ENCODE measurements at places on chromosomes 5 and 9.
A peak's percentile ranks its signal among the peaks of the same experiment; 100 is the strongest.

GRCh38 chr5:90807496-90807895, 248.9 kb downstream of the ADGRV1 start:
- H3K27ac ChIP-seq, result no peak overlapping the region
- peaks cover 3% of the 10 kb centered on the region for H3K4me1 ChIP-seq
- H3K36me3 ChIP-seq, result no peaks in the 10 kb centered on the region
- H3K4me3 ChIP-seq, result no peak overlapping the region

GRCh38 chr5:178797101-178797521, 62.6 kb upstream of the ZNF354B start:
- peaks cover 7% of the 10 kb centered on the region for H3K27me3 ChIP-seq
- no peak overlapping the region for H3K4me3 ChIP-seq
- H3K36me3 ChIP-seq, result peaks cover 21% of the 10 kb centered on the region
- no peaks in the 10 kb centered on the region for H3K4me1 ChIP-seq
- no peak overlapping the region for H3K27ac ChIP-seq

DNA sequence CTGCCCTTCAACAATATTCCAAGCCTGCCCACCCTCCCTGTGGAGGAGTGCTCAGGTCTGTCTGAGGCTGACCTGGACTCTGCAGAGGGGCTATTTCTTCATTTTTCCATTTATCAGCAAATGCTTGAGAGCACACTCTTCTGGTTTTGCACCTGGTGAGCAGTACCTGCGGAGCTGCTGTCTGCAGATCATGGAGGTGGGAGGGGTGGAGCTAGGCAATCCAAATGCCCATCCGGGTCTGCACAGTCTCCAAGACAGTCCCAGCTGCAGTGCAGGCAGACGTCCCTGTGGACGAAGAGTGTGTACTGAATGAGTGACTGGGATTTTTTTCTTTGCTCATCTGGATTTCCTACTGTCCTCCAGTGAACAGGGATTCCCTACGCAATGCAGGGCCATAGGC, 239.8 kb downstream of the IRX2 start:
- peaks cover 10% of the 10 kb centered on the region for H3K27me3 ChIP-seq
- no peak overlapping the region for H3K4me3 ChIP-seq
- DNase-seq, result no peak
- peaks cover 4% of the 10 kb centered on the region for H3K36me3 ChIP-seq

DNA sequence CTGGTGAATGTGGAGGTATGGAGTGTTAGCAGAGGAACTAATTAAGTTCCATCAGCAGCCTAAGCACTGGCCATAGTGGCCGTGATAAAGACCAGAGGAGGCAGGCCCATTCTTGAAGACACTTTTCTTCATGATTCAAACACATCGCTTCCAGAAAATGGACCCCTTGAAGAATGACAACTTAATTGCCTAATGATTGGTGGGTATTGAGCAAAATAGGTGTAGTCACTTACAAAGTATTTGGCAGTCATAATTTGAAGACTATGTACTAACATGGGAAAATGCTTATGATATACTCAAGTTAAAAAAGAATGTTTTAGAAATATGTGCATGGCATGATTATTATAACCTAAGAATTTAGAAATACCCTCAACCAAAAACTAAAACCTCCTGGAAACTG, 44.8 kb downstream of the MEGF10 start:
- H3K27ac ChIP-seq, result no peak overlapping the region
- H3K4me1 ChIP-seq, result no peaks in the 10 kb centered on the region
- H3K27me3 ChIP-seq, result no peaks in the 10 kb centered on the region
- H3K4me3 ChIP-seq, result no peak overlapping the region
- H3K36me3 ChIP-seq, result no peaks in the 10 kb centered on the region

DNA sequence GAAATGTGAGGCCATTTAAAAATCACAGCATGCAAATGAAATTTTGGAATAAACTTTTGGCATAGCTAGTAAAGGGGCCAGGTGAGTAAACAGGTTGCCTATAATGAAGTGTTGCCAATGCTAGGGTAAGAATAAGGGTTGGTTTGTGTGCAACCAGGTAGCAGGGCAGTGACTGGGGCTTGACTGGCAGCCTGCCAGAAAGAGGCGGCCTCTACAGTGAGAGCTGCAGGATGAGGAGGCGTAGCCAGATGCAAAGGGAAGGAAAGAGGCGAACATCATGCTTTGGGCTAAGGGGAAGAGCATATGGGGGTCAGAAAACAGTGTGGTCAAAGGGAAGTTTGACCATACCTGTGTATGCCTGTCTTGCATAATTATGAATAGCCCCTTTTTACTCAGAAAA, 70.6 kb downstream of the MAST4 start:
- H3K4me1 ChIP-seq, result no peaks in the 10 kb centered on the region
- no peak overlapping the region for H3K27ac ChIP-seq
- DNase-seq, result no peak
- H3K27me3 ChIP-seq, result peaks cover 6% of the 10 kb centered on the region

DNA sequence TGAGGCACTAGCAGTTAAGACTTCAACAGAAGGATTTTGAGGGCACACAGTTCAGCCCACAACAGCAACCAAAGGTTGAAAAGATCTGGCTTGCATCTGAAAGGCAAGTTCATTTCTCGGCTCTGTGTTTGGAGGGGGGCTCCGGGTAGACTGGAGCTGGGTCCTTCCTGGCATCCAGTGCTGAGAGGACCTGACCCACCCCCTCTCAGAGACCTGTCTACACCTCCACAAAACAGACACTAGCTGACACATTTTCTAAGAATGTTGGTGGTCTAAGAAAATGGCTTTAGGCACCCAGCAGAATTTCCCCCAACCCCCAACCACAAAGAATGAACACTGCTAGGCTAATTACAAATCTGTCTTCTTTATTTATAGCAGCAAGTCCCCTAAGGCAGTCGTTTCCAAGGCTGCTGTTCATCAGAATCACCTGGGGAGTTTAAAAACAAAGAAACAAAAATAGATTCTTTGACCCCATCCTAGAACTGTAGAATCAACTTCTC, 6.2 kb upstream of the PTCH1 start:
- no peak for DNase-seq
- no peak overlapping the region for H3K4me3 ChIP-seq
- H3K4me1 ChIP-seq, result peaks cover 3% of the 10 kb centered on the region

- no peak overlapping the region for H3K4me3 ChIP-seq
- H3K4me1 ChIP-seq, result no peaks in the 10 kb centered on the region
- H3K27ac ChIP-seq, result no peak overlapping the region
Measured at GRCh38 chr9:124035001-124035650, 23.6 kb downstream of the LHX2 start.

DNA sequence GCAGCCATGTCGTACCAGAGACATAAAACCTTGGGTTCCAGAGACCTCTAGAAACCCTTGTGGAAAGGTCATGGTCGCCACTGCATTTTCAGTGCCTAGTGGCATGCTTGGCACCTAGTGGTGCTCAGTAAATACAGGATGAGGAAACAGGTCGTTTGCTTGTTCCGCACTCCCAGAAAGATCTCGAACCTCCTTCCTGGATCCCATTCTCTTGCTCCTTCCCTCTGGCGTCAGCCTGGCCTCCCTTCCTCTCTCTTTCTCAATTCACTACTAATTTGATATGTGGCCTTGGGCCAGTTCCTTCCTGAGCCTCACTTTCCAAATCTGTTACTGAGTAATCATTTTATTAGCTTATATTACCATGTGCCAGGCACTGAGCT, 4.4 kb downstream of the NDST1 start:
- H3K27me3 ChIP-seq, result peaks cover 11% of the 10 kb centered on the region
- no peak for DNase-seq
- peak overlapping the region; percentile 93 for H3K27ac ChIP-seq
- peaks cover 76% of the 10 kb centered on the region for H3K4me1 ChIP-seq
- H3K4me3 ChIP-seq, result peak overlapping the region; percentile 54
- H3K36me3 ChIP-seq, result peaks cover 17% of the 10 kb centered on the region

- peaks cover 4% of the 10 kb centered on the region for H3K4me1 ChIP-seq
- H3K4me3 ChIP-seq, result no peak overlapping the region
- no peaks in the 10 kb centered on the region for H3K36me3 ChIP-seq
- H3K27me3 ChIP-seq, result no peaks in the 10 kb centered on the region
Measured at GRCh38 chr5:50595199-50595598, 71.2 kb upstream of the PARP8 start.

GRCh38 chr5:78751872-78752271, 103.3 kb upstream of the LHFPL2 start:
- no peak overlapping the region for H3K27ac ChIP-seq
- peaks cover 5% of the 10 kb centered on the region for H3K4me1 ChIP-seq
- H3K4me3 ChIP-seq, result no peak overlapping the region
- H3K36me3 ChIP-seq, result no peaks in the 10 kb centered on the region
- peaks cover 2% of the 10 kb centered on the region for H3K27me3 ChIP-seq

DNA sequence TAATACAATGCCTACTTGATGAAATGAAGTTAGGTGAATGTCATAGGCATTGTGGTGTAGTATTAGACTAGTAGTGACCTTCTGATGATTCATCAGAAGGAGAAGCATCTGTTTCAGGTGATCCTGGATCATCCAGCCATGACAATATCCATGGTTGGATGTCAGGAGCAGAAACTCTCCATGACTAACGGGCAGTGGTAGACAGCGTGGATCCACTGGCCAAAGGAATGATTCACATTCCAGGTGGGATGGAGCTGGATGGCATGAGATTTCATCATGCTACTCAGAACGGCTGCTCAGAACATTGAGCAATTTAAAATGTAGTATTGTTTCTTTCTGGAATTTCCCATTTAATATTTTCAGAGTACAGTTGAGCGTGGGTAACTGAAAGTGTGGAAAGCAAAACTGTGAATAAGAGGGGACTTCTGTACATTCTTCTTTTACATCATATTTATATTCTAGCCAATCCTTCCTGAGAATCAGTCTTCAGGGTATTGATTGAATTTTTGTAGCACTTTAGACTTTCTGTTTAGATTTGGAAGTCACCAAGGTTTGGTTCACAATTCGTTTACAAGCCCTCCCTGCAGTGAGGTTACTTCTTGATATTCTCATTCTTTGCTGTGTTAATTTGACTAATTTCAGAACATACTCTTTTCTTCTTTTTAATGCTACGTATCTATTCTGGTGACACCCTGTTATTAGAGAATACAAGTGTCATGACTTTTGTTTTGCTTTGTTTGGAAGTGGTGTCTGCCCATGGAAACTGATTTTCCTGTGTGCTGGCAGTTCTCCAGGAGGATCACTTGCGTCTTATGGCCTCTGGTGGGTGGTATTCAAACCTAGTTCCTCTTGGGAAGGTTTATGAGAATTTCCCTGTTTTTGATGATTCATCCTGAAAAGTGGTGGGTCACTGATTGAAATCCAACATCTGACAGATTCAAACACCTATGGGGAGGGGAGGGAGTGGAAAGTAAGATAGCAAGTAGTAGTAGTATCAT, 12.2 kb upstream of the CLINT1 start:
- H3K4me3 ChIP-seq, result no peak overlapping the region
- peaks cover 2% of the 10 kb centered on the region for H3K27me3 ChIP-seq
- no peaks in the 10 kb centered on the region for H3K36me3 ChIP-seq
- no peak overlapping the region for H3K27ac ChIP-seq

DNA sequence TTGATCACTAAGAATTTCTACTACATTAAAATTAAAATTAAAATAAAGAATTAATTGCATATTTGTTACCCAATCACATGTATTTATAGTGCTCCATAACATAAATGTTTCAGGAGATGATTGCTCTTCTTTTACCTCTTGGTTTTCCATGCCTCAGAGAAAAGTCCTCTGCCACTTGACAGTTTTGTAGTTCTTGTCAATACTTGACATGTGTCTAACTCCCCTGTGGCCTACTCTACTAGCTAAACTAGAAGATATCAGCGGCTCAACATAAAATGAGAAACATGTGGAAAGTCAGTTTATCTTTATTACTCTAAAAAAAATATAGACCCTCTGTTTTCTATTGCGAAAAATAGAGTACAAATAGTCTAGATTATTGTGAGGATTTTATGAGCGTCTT, 650.6 kb upstream of the NUDT12 start:
- no peak overlapping the region for H3K27ac ChIP-seq
- H3K27me3 ChIP-seq, result no peaks in the 10 kb centered on the region
- no peaks in the 10 kb centered on the region for H3K4me1 ChIP-seq
- no peak for DNase-seq

GRCh38 chr5:67173959-67174358, 22.6 kb downstream of the CD180 start:
- no peak for DNase-seq
- no peaks in the 10 kb centered on the region for H3K4me1 ChIP-seq
- no peaks in the 10 kb centered on the region for H3K27me3 ChIP-seq
- no peak overlapping the region for H3K27ac ChIP-seq

DNA sequence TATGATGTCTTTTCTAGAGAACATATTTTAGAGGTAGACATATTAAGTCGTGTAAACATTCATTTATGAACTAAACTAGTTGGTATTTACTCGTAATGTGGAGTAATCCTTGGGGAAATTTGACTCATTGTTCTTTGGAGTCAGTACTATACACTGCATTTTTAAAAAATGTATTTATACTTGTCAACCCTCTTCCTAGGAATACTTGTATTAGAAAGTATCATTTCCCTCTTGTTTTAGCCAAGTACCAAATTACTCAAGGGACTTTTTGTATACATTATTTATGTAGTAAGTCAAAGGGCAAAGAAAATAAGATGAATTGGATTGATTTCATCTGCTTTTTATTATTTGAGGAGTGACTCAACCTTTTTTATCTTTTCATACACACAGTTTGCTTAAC, 248.1 kb upstream of the IZUMO3 start:
- no peak for DNase-seq
- no peaks in the 10 kb centered on the region for H3K27me3 ChIP-seq
- H3K27ac ChIP-seq, result no peak overlapping the region
- H3K4me1 ChIP-seq, result no peaks in the 10 kb centered on the region

- peaks cover 6% of the 10 kb centered on the region for H3K27me3 ChIP-seq
- peaks cover 12% of the 10 kb centered on the region for H3K36me3 ChIP-seq
- no peak overlapping the region for H3K27ac ChIP-seq
Measured at GRCh38 chr5:153791339-153791738, 247.4 kb downstream of the FAM114A2 start.

- peaks cover 18% of the 10 kb centered on the region for H3K36me3 ChIP-seq
- no peaks in the 10 kb centered on the region for H3K27me3 ChIP-seq
- no peak overlapping the region for H3K27ac ChIP-seq
- no peak overlapping the region for H3K4me3 ChIP-seq
Measured at GRCh38 chr5:40823459-40823858, 11.6 kb downstream of the RPL37 start.

GRCh38 chr5:178941361-178941760, 363 bp downstream of the ZNF454 start:
- peaks cover 11% of the 10 kb centered on the region for H3K27me3 ChIP-seq
- H3K4me1 ChIP-seq, result no peaks in the 10 kb centered on the region
- no peak overlapping the region for H3K4me3 ChIP-seq
- H3K36me3 ChIP-seq, result peaks cover 35% of the 10 kb centered on the region
- H3K27ac ChIP-seq, result no peak overlapping the region

- no peak overlapping the region for H3K4me3 ChIP-seq
- H3K4me1 ChIP-seq, result no peaks in the 10 kb centered on the region
- H3K36me3 ChIP-seq, result no peaks in the 10 kb centered on the region
- H3K27me3 ChIP-seq, result no peaks in the 10 kb centered on the region
- H3K27ac ChIP-seq, result no peak overlapping the region
Measured at GRCh38 chr9:1217076-1217475, 166.9 kb downstream of the DMRT2 start.

GRCh38 chr5:30401479-30402058, 791.9 kb upstream of the CDH6 start:
- H3K4me3 ChIP-seq, result no peak overlapping the region
- DNase-seq, result peak; percentile 55
- no peaks in the 10 kb centered on the region for H3K27me3 ChIP-seq
- H3K36me3 ChIP-seq, result no peaks in the 10 kb centered on the region

- no peak for DNase-seq
- no peak overlapping the region for H3K4me3 ChIP-seq
- H3K4me1 ChIP-seq, result no peaks in the 10 kb centered on the region
- peaks cover 2% of the 10 kb centered on the region for H3K27me3 ChIP-seq
Measured at GRCh38 chr5:164608507-164608906, 1103.1 kb downstream of the MAT2B start.

GRCh38 chr5:121805911-121806310, 45.8 kb upstream of the FTMT start:
- H3K27ac ChIP-seq, result no peak overlapping the region
- no peaks in the 10 kb centered on the region for H3K36me3 ChIP-seq
- no peaks in the 10 kb centered on the region for H3K27me3 ChIP-seq
- DNase-seq, result no peak
- H3K4me1 ChIP-seq, result no peaks in the 10 kb centered on the region
- no peak overlapping the region for H3K4me3 ChIP-seq
